ENCODE measurements at places on chromosomes 6 and 20. TPM values are rescaled to one million over a fixed set of nuclear protein-coding genes. Genes with fewer than 3 reads are reported as not detected.

Gene PPP1R16B
- total RNA-seq, result 12.0 TPM

Gene LAMA2
- 6.4 TPM for total RNA-seq

DNA sequence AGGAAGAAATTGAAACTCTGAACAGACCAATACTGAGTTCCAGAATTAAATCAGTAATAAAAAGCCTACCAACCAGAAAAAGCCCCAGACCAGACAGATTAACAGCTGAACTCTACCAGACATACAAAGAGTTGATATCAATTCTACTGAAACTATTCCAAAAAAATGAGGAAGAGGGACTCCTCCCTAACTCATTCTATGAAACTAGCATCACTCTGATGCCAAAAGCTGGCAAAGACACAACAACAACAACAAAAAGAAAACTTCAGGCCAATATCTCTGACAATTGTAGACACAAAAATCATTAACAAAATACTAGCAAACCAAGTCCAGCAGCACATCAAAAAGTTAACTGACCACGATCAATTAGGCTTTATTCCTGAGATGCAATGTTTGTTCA lies 246.0 kb upstream of the RUNX2 start:
- no peak for DNase-seq

DNA sequence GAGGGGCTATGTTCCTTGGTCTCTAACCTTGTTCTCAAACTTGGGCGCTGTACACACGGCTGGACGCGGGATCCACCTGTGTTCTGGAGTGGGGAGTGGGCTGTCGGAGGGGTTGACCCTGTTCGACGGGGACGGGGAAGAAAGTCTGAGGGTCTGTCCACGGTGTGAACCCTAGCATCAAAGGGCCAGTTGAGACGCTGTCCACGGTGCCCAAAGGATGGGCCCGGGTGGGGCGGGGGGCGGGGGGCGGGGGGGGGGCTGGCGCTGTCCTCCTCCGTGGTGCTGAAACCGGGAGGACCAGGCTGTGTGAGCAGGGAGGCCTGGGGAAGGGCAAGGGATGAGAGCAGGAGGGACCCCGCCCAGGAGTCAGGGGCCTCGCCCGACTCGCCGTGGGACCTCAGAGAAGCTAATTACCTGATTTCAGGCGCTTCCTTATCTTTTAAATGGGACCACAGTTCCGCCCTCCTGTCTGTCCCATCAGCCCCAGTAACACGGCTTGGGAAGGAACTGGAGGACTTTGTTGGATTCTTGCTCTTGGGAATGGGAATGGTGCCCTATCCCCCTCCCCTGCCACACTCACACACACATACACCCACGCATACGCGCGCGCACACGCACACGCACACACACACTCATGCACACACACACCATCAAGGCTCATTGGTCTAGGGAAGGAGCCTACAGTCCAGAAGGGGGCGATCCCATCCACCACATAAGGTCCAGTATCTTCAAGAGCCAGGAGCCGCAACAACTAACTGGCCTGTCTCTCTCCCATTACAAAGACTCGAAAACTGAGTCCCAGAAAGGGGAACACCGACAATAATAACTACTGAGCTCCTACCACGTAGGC lies 1.0 kb upstream of the VSTM2L start:
- DNase-seq, result peak; percentile 49

- DNase-seq, result peak; percentile 42
These were observed 21.9 kb downstream of the CD40 start for GRCh38 chr20:46139908-46140482.
